ENCODE measurements at places on chromosomes 2 and 18. TPM values are rescaled to one million over a fixed set of nuclear protein-coding genes. Genes with fewer than 3 reads are reported as not detected.
A peak's percentile ranks its signal among the peaks of the same experiment; 100 is the strongest.

DNA sequence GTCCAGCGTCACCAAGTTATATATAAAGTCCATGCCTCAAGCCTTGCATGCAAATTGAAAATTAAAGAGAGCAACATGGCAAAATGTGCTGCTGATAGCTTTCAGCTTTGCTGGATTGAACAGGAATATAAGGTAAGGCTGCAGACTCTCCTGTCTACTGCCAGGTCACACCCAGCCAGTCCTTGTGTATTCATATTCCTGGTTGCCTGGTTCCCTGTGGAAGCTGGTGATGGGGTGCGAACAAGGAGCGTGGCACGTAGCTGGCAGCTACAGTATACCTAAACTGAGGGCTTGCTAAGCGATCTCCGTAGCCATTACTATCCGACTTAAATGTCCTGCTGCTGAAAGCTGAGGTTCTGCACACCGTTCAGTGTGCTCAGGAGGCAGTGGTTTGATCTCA lies 50.1 kb upstream of the NOSTRIN start:
- DNase-seq = no peak

DNA sequence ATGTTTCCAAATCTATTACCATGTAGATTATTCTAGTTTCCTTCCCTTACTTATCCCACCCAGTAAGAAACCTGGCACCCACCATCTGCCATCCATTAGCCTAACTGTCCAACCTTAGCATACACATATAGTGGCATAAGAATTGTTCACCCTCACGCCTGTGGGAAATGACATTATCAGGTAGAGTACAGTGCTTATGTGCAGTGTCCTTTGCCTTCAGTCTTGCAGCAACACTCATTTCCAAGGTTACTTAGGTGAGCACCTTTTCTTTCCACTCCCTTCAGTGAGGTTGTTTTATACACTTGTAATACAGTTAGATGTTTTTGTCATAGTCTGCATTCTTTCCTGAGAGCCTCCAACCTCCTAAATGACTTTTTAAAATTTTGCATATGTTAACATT lies 18.1 kb downstream of the AQP12B start:
- DNase-seq = no peak

GRCh38 chr2:70045405-70045804 lies 41.9 kb upstream of the PCBP1 start:
- DNase-seq = no peak

SCN9A gene
- 14.0 TPM for total RNA-seq

- no peak for DNase-seq
Measured at GRCh38 chr2:124186801-124187200, 161.7 kb downstream of the CNTNAP5 start.

TRABD2A gene
- total RNA-seq = 0.64 TPM

DNA sequence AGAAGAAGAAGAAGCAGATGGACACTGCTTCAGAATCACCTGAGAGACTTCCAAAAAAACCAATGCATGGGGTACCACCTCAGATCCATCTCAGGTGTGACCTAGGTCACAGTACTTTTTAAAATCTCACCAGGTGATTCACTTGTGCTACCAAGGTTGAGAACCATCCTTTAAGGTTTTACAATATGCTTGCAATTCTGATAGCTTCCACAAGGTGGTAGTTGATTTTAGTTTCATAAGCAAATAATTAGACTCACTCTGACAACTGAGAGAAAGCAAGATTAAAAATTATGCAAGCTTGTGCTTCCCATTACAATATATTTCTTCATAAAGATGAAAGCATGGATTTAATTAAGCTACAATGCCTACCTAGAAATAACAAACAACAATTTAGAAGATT lies 355.1 kb downstream of the EN1 start:
- peak; percentile 29 for DNase-seq

DNA sequence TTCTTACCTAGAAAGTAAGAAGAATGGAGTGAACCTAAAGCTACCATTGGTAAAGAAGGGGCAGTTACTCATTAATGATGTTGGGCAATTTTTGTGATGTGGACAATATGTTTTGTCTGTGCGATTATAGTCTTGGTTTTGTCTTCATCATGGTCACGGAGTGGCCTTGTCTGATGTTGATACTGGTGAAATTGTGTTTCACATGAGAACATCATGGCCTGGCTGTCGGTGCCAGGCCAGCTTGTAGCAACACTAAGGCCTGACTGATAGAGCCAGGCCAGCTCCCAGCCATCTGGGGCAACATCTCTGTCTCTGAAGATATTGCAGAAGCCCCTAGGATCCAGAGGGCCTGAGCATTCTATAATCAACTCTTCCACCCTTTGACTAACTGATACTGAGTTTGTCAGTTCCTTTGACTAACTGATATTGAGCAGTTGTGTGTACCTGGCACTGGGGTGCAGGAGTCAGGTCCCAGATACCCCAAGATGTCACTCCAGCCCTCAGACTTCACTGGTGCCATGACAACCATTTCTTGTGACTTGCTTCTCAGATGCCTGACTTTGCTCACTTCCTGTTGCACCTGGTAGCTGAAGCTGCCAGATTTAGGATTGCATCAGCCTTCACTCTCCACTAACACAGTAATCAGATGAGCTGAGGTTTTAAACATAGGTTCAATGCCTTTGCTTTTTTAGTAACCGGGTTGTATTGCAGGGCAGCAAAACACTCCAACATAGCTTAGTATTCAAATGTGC lies 62.5 kb downstream of the RPIA start:
- peak; percentile 44 for DNase-seq

ZAP70 gene
- total RNA-seq = not detected

GRCh38 chr18:44687421-44687820 lies 6.7 kb downstream of the SETBP1 start:
- no peak for DNase-seq

DNA sequence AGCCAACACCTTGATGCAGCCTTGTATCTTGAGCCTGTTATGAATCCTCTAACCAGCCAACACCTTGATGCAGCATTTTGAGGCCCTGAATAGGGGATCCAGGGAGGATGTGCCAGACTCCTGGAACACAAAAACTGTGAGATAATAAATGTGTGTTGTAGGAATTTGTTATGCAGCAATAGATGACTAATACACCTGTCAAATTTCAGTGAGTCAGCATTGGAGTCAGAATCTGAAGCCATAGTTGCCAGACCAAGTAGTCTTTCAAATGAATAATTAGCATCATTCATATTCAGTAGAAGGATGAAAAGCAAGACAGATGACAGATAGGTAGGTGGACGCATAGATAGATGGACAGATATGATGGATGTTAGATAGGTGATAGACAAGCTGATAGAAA lies 942.5 kb upstream of the SLC39A10 start:
- DNase-seq = peak; percentile 42

Measured in bronchial epithelial cell (primary cell).